Activated CD8-positive, alpha-beta memory T cell treated with anti-CD3 and anti-CD28 coated beads for 48 hours (primary cell): ENCODE measurements at places on chromosomes 7 and 10.

- DNase-seq, result peak; percentile 46
These were observed 52.4 kb upstream of the ADRB1 start for GRCh38 chr10:113991091-113991860.

DNA sequence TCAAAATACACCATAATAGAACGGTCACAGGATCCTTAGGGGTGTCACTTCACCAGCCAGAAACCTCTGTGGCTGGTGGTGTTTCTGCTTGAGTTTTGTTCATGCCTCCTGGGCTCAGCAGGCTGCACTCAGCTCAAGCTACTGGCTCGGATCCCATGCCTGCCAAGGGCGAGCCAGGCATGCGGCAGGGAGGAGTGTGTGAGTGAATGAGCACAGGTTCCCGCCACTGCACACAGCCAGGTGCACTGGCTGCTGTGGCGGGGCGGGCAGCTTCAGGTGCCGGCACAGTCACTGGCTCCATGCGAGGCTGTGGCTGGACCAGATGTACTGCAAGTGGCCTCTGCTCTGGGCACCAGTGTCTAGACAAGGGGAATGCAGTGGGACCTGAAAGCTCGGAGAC lies 29.5 kb downstream of the CLDN12 start:
- DNase-seq, result no peak

- DNase-seq, result no peak
These were observed 32.9 kb upstream of the WDR11 start for GRCh38 chr10:120818301-120818700.

DNA sequence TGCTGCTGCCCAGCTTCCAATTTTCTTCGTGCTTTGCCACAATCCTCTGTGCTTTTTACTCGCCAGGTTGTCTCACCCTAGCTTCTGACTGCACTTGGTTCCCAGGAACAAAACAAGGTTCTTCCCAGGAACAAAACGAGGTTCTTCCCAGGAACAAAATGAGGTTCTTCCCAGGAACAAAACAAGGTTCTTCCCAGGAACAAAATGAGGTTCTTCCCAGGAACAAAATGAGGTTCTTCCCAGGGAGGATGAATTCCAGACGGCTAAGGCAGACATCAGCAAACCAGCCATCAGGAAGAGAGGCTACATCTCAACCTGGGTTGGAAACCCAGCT lies 41.9 kb downstream of the TNS3 start:
- DNase-seq, result no peak

GRCh38 chr7:2575733-2576340 lies 17.1 kb downstream of the IQCE start:
- DNase-seq, result no peak

GRCh38 chr10:16752099-16752498 lies 65.1 kb downstream of the RSU1 start:
- no peak for DNase-seq

- DNase-seq, result no peak
These were observed 97.3 kb upstream of the KCNIP2 start for GRCh38 chr10:101940916-101941315.
